Psoas muscle (tissue), 8 donors: ENCODE measurements at places on chromosomes 1 and 21. TPM values are rescaled to one million over a fixed set of nuclear protein-coding genes. Genes with fewer than 3 reads are reported as not detected.

DNA sequence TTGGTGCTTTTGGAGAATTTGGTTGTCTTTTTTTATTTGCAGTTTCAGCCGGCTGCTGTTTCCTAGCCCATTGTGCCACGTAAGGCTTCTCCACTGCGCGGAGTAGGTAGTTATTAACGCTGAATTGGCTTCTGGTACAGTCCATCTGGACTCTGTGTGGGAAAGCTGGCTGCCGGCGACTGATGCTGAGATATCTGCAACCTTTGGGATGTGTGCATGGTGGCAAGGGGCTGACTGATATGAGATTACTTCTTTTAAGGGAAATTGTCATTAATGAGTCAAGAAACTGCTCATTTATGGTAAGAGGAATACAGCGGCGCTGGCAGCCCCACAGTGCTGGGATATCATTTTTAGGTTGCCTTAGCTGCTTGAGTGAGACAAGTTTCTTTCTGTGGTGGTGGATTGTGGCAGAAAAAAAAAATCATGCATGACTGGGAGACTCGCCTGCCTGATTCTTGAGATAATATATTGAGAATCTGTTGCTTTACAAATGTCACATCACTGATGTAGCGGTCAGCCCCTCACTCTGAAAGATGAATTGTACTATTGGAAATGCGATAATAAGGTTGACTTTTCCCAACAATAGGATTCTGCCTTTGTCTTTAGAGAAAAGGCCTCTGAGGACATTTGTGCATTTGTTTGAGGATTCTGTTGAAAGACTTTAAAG lies 2.5 kb upstream of the ELAVL4 start:
- DNase-seq = no peak
- no peaks in the 10 kb centered on the region for H3K36me3 ChIP-seq
- H3K4me1 ChIP-seq = no peaks in the 10 kb centered on the region

DNA sequence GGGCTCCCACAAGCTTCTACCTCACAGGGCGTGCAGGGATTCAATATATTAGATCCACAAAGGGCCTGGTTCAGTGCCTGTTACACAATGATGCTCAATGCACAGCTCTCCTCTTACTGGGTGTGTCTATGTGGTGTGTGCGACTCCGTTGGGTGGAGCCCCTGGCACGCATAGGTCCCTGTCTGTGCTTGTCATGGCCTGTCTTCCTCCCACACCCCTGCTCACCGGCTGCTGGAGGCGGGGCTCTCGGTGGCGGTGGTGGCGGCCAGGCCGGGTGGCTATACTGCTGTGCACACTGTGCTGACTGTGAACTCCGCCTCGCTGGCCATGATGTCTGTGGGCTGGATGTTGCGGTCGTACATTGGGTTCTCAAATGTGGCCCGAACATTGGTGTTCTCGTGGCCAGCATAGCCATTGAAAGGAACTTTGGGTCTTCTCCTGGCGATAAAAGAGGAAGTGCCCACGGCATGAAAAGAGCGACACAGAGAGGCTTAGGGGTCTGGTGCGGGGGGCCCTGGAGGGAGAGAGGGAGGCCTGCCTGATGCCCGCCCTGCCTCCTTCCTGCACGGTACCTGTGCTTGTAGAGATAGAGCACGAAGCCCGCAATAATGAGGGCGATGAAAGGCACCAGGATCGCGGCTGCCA lies 46.9 kb downstream of the ZSCAN20 start:
- H3K4me1 ChIP-seq = no peaks in the 10 kb centered on the region
- H3K4me3 ChIP-seq = no peak overlapping the region
- no peak for DNase-seq
- no peak overlapping the region for H3K27ac ChIP-seq
- H3K36me3 ChIP-seq = no peaks in the 10 kb centered on the region

Gene KCNH1
- 0.21 TPM for total RNA-seq

Gene KIF14
- 0.07 TPM for total RNA-seq

- no peaks in the 10 kb centered on the region for H3K27me3 ChIP-seq
- DNase-seq = no peak
Measured at GRCh38 chr1:228957535-228957934, 222.3 kb downstream of the RHOU start.

GRCh38 chr21:33441489-33442477 lies 38.0 kb downstream of the TMEM50B start:
- no peak overlapping the region for H3K4me3 ChIP-seq
- H3K36me3 ChIP-seq = peaks cover 43% of the 10 kb centered on the region
- no peak overlapping the region for H3K27ac ChIP-seq
- no peaks in the 10 kb centered on the region for H3K4me1 ChIP-seq
- no peaks in the 10 kb centered on the region for H3K27me3 ChIP-seq
- peak; percentile 67 for DNase-seq
